ENCODE measurements at places on chromosomes 16 and 17. TPM values are rescaled to one million over a fixed set of nuclear protein-coding genes. Genes with fewer than 3 reads are reported as not detected.
A peak's percentile ranks its signal among the peaks of the same experiment; 100 is the strongest.

DNA sequence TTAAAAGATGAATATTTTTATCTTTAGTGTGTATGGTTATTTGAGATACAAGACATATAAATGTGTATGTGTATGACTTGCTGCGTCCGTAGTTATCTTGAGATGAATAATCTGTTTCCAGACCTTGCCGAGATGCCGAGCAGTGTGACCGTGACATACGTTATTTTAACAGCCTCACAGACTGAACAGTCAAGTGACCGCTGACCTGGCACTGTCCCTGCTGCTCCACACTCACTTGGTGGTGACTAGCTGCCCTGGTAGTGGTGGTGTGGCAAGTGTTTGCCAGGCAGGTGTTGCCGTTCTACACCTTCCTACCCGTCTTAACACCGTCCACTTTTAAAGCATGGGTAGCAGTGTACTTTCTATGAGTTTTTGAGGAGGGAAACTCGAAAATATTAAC is 5.0 kb downstream of the ZC3H18 start:
- no peak overlapping the region for H3K27ac ChIP-seq
- no peak overlapping the region for H3K4me3 ChIP-seq
- peaks cover 10% of the 10 kb centered on the region for H3K4me1 ChIP-seq
- no peaks in the 10 kb centered on the region for H3K27me3 ChIP-seq
- H3K36me3 ChIP-seq = peaks cover 51% of the 10 kb centered on the region

- no peak for DNase-seq
- H3K4me1 ChIP-seq = peaks cover 5% of the 10 kb centered on the region
- no peaks in the 10 kb centered on the region for H3K27me3 ChIP-seq
- H3K27ac ChIP-seq = no peak overlapping the region
Observed at GRCh38 chr16:31270795-31271194, 11.0 kb downstream of the ITGAM start.

DNA sequence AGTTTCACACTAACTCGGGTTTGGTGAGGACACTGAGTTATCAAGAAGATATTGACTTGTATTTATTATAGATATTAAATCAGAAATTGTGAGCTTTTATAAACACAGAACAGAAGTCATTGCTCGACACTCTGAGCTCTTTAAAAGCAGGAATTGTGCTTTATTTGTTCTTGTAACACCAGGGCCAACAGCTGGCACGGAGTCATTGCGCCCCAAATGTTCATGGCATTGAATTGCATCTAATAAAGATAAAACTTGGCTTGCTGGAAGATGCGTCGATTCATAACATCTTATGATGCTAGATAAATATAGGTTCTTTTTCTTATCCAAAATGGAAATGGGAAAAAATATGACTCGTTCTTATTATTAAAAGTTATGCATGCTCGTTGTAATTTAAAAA is 11.8 kb upstream of the MLYCD start:
- no peak overlapping the region for H3K4me3 ChIP-seq
- DNase-seq = peak; percentile 31
- H3K27me3 ChIP-seq = no peaks in the 10 kb centered on the region

Gene TBX21
- 0.20 TPM for total RNA-seq

- peaks cover 23% of the 10 kb centered on the region for H3K4me1 ChIP-seq
- no peaks in the 10 kb centered on the region for H3K27me3 ChIP-seq
- no peak overlapping the region for H3K4me3 ChIP-seq
- H3K36me3 ChIP-seq = no peaks in the 10 kb centered on the region
- H3K27ac ChIP-seq = no peak overlapping the region
- DNase-seq = no peak
Observed at GRCh38 chr16:87556941-87557459, 45.3 kb upstream of the JPH3 start.

DNA sequence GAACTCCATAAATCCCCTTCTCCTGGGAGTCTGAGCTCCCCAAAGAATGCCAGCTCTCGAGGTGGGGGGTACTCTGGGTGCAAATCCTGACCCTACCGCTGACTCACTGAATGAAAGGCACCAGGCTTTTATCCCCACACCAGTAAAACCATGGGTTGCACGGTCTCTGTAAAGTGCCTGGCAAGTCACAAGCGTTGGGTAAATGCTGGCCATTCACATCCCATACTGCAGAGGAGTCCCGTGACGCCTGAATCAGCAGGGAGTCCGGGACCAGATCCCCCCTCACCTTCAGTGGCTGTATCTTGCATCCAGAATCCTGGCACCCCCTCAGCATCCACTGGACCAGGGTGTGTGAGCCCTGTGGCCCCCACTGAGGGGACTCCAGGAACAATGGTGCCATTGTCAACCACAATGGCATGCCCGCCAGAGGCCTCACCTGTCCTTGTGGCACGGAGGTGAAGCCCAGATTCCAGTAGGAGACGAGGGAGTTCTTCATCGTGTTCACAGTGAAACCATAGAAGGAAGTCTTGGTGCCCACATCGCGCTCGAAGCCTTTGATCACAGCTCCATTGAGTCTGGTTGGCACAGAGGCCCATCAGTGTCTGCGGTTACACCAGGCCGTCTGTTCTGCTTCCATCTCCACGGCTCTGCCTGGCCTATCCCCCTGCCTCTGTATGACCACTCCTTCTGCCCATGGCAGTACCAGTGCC is 13.3 kb downstream of the ST6GALNAC2 start:
- no peaks in the 10 kb centered on the region for H3K27me3 ChIP-seq
- no peak for DNase-seq
- peaks cover 16% of the 10 kb centered on the region for H3K4me1 ChIP-seq
- no peaks in the 10 kb centered on the region for H3K36me3 ChIP-seq
- H3K4me3 ChIP-seq = no peak overlapping the region

DNA sequence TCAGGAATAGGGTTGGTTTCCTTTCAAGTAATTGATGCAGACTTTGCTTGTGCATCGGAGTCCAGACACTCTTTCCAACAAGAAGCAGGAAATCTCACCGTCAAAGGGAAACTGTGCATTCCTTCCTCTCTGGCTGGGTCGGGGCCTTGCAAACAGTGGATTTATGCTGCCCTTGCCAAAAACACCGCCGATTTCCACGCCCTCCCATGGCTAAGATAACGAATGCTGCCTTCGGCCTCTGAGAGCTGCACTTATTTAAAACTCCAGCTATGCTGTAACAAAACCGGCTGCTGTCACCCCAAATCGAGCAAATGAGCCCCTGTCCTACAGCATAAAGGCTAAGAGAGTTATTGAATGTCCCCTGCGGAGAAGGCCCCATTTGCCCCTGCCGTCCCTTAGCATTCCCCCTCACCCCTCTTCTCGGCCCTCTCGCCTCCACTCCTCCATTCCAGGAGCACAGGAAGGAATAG is 275.5 kb upstream of the IRX5 start:
- no peak overlapping the region for H3K4me3 ChIP-seq
- H3K36me3 ChIP-seq = no peaks in the 10 kb centered on the region
- no peak for DNase-seq
- no peak overlapping the region for H3K27ac ChIP-seq
- peaks cover 26% of the 10 kb centered on the region for H3K4me1 ChIP-seq
- H3K27me3 ChIP-seq = 0 out of 2 replicates have a peak, but pooled peaks cover 5% of the 10 kb centered on the region

DNA sequence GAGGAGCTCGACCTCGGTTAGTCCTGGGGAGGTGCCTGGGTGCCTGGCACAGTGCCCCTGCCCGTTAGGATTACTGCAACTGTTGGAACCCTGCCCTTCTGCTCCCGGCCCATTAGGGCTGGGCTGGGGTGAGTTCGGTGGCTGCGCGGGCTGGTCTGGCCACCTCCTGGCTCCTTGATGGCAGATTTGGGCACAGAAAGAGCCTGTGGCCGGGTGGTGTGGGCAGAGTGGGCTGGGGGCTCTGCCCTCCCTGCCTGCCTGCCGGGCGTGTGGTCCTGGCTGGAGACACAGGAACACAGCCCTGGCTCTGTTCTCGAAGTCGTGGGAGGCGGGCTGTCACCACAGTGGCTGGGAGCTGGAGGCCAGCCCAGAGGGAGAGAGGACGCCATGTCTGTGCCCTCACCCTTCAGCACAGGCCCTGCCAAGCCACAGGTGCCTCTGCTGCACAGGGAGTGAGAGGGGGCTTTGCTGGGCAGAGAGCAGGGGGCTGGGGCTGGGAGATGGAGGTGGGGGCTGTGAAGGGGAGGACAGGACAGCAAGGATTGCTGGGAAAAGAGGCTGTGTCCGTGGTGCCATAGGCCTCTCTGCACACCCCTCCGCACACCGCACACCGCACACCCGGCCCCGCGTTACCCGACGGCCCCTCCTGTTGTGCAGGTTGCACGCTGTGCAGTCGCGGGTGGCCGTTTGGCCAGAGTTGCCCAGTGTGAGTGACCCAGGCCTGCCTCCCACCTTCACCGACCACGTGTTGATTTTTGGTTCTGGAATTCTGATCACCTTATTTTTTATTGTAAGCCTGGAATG is 236.6 kb upstream of the GSE1 start:
- no peak overlapping the region for H3K4me3 ChIP-seq
- no peaks in the 10 kb centered on the region for H3K36me3 ChIP-seq

Gene COX6A2
- not detected for total RNA-seq
